ENCODE measurements at places on chromosomes 16 and 17.

DNA sequence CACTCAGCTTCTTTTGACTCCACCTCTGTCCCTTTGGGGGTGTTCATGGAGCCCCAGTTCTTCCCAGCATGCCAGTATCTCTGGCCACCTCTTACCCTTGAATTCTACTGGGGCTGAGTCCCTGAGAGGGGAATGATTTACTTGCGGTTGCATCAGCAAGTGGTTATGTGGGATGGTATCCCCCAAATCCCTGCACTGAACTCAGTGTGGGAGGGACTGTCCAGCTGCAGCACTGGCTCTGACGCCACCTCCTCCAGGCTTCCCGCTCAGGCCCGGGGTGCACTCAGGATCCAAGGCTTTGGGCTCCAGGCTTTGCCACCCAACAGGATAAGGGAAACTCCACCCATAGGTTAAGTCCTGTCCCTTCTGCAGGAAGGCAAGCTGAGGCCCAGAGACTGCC is 21.1 kb upstream of the BRD7 start:
- no peak for DNase-seq

- DNase-seq: no peak
Measured at GRCh38 chr16:65305266-65305959, 183.6 kb upstream of the CDH11 start.

GRCh38 chr16:85181739-85182129 is 69.5 kb upstream of the CIBAR2 start:
- no peak for DNase-seq

DNA sequence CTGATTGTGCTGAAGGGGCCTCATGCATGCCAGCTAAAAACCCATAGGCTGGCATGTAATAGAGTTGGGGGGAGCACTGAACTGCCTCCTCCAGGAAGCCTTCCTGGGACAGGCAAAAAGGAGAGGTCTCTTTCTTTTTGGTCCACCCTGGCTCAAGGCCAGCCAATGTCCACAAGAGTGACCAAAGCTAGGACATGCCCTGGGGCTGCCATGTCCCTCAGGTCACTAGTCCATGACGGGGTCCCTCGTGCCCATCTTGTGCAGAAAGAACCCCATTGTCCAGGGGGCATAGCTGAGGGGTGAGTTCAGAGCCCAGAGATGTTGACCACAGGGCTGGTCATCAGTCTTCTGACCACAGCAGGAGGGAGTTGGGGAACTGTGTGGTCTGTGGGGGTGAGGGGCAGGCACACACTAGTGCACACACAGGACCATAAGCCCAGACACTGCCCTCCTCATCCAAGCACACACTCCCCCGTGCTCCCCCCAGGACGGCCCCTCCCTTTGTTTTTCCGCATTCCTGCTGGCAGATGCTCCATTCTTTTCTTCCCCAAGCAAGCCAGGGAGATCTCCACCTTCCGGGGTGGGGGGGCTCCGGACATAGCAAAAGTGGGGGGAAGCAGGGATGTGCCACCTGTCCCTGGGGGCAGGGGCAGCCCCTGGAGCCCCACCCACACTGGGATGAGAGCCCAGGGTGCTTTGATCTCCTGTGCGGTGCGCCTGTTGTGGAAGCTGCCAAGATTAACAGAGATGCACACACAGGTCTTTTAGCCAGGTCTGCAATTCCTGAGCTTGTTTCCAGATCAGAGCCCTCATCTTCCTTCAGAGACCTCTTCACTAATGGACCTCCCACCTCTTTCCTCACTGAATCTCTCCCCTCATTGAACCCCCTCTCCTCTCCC is 25.2 kb upstream of the PHB1 start:
- no peak for DNase-seq

- DNase-seq: peak; percentile 58
Measured at GRCh38 chr16:89860747-89861304, 12.6 kb upstream of the TCF25 start.

Measured in hematopoietic multipotent progenitor cell (in vitro differentiated cells).